ENCODE measurements at places on chromosomes 5 and 9.

DNA sequence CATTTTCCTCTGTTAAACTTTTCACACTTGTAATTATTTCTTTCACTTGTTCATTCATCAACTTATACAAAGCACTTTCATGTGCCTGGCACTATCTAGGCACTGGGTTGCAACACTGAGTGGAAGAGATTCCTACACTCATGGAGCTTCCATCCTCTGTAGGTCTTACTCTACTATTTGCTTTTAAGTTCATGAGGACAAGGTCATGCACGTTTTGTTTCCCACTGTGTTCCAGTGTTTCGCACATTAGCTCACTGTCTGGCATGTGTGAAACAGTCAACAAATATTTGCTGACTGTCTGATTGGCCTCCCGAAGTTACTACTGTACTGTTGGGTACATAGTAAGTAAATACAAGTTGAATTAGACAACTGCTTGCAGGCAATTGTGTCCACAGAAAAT is 87.9 kb upstream of the IFNK start:
- no peak for DNase-seq

DNA sequence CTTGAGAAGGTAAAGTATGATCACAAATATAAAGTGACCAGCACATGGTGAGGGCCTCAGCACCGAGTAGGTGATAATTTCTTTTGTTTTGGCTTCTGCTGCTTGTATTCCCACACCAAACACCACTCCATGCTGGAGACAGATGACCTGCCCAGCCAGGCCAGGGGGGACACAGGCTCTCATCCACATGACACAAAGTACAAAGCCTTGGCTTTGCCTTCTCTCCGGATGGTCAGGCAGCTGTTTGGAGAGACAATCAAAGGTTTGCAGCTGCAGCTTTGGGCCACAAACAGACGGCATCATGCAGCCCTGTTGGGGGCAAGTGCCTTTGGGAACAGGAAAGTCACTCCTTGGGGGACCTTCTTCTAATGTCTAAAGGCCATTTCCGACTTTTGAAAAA is 226.2 kb upstream of the KLF4 start:
- no peak for DNase-seq

DNA sequence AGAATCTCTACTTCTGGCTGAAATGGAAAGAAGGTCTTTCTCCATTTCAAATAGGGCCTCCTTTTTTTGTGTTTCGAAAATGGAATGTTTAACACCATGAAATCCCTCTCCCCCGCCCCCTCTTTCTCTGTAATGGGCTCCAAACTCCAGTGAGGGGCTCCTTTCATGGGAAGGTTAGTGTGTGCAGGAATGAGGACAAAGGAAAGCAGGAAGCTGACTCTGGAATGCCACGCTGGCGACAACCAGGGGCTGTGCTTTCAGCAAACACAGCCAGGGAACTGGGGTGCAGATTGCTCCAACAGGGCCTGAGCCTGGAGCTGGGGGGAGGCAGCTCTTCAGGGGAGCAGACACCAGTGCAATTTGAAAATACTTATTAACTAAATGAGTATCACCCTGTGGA is 82.8 kb downstream of the CRB2 start:
- DNase-seq, result no peak

DNA sequence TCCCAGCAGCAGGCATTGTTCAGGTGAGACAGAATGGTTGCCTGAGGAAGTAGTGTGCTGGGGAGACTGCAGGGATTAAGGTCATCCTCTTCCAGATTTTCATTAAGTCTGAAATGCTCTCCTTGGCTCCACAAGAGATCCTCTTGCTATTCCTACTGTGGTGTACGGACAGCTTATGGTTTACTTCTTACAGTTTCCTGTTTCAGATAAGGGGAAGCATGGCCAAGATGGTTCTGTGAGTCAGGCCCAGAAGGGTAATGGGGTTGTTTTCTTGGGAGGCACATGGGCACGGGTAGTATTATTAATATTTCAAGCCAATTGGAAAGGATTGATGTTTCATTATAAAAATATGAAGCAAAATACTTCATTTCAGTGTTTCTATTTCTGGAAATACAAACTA is 42.9 kb downstream of the GLRX start:
- no peak for DNase-seq

GRCh38 chr5:1465117-1465516 is 19.9 kb upstream of the SLC6A3 start:
- no peak for DNase-seq

DNA sequence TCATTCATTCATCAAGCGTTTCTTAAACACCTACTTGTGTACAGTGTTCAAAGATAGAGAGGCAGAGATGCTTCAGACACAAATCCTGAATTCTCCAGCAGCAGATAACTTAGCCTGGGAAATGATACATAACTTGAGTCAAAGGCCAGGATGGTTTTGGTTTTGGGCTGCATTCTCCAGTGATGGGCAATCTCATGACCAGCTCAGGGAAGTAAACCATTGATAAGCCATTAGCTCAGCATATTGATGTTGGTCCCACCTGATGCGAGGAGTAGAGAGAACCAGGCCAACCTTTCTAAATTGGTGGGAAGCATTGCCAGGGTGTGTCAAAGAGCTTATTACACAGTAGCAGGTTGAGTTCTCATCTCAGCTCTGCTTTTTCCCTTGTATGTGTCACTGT is 53.0 kb downstream of the SH3RF2 start:
- DNase-seq, result no peak

DNA sequence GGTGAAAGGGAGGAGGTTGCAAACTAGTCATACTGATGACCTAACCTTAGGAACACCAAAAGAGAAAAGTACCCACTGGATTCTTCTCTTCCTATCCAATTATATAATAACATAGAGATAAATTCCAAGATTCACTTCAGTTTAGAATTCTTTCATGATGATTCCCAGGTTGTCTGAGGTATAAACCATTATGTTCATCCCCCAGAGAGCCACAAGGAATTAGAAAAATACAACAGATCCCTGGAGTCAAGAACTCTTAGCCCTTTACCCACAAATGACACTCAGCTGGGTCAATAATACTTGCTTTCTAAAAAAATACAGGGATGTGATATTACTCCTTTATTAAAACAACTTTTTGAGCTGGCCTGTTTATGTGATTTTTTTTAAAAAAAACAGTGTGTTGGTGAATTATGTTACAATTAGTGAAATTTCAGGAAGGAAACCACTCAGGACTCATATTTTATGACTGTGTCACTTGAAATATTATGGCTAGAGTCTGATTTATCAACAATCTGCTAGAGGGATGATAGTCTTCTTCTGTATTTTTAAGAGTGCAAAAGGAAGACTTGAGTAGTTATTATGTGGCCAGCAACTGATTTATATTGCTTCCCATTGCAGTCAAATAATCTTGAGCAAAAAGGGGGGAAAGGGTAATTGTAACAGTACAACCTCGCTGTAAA is 338.2 kb downstream of the NFIB start:
- DNase-seq, result no peak

All from GM04504 (cell line).